ENCODE measurements at places on chromosomes 3 and 15.

GRCh38 chr15:77507911-77508310 lies 87.2 kb downstream of the HMG20A start:
- no peak for DNase-seq

- no peak for DNase-seq
Observed at GRCh38 chr3:72163809-72164634, 379.1 kb upstream of the PROK2 start.

GRCh38 chr15:66883284-66883911 lies 181.4 kb downstream of the SMAD6 start:
- no peak for DNase-seq

- DNase-seq: no peak
Observed at GRCh38 chr15:61584410-61584809, 355.3 kb upstream of the RORA start.

- DNase-seq: no peak
Observed at GRCh38 chr3:129409541-129409940, 18.9 kb downstream of the EFCAB12 start.

- no peak for DNase-seq
Observed at GRCh38 chr3:197003461-197004385, 25.9 kb downstream of the MELTF start.
